ENCODE measurements at places on chromosomes 13 and 19.
A peak's percentile ranks its signal among the peaks of the same experiment; 100 is the strongest.

DNA sequence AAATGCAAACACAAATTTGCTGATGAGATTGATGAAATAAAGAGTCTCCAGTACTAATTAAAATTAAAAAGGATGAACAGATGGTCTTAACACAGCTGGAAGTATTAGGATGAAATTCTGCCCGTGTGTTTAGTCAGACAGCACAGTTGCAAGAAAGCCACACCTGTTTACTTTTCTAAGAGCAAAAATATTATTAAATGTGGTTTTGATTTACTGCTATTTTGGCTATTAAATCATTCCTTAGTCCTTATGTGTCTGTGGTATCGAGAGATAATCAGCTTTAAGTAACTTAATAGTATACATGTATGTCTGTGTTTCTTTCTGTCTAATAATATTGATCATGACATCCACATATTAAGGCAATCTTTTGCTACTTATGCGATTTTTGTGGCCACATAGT, 494.9 kb downstream of the GPC6 start:
- no peak for DNase-seq

DNA sequence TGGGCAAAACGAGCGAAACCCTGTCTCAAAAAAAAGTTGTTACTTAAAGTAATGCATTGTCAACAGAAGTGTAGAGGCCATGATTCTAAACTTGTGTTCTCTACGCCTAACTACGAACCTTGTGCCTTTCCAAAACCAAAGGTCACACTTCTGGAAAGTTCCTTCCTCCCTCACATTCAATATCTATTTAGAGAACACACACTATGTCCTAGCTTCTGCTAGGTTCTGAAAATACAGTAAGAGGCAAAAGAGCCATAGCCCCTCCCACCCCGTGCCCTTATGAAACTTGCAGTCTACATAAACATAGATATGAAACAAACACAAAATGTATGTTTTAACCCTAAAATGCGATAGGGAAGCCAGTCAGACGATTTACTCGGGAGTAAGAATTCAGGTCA, 36.4 kb downstream of the RNF6 start:
- DNase-seq: no peak

- no peak for DNase-seq
These were observed 4.0 kb upstream of the NKPD1 start for GRCh38 chr19:45164577-45165335.

DNA sequence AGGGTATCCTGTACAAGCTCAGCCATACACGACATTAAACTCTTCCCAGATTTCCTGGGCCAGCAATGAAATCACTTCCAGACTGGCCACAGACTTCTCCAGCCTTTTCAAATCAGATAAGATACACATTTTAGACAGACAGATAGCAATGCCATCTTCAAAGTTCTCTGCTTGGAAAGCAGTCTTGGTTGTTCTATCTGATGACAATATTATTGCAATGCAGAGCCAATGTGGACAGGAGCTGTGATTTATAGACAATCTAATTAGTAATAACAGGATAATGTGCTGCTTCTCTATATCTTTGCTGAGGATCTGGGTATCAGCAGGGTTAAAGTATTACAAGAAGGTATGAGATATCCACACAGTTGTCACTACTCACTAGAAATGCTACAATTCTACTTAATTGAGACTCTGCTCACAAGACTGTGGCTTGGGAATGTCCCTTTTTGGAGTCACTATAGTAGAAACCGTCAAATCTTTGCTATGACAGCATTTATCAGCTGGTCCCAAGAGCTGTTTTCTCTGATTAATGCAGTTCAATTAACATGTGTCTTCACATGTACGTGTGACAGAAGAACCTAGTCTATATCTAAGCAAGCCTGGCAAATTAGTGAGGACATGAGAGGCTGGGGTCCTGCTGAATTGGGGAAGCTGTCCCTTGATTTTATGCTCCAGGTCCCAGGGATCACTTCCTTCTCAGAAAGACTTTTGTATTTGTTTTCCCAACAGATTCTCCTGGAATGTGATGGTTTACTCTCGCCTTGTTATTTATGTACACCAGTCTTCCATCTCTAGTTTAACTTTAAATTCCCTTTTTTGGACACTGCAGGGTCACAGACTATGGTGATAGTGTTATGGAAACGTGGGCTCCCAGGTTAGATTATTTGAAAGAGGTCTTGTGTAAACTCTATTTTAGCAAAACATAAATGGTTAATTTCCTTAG, 68.8 kb downstream of the COL4A1 start:
- DNase-seq: no peak

DNA sequence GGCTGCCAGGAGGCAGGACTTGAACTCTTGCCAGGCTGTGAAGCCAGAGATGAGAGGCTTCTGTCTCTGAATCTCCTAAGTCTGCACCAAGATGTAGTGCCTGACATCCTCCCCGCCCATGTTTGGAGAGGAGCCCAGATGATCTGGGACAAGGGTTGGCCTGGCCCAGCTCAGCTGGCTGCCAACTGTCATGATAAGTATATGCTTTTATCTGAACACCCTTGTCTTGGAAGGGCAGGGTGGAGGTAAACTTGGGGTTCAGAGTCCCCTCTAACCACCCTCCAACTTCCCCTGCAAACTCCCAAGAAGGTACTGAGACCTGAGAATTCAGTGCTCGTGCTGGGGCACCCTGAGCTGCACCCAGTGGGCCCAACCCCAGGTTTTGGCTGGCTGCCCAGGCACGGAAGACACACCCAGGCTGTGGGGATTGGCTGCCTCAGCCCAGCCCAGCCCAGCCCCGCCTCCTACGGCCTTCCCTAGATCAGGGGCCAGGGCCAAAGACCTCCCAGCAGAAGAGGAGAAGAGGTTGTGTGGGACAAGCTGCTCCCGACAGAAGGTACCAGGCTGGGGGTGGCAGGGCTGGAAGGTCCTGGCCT, at the start of gene CYP4F12:
Gene CYP4F12, plus strand, starts transcription at position 508 of the 596 bp plus-strand sequence. CDS start 443 bp downstream, outside the sequence.
- peak; percentile 14 for DNase-seq

GRCh38 chr13:42852136-42852535, 70.8 kb downstream of the FAM216B start:
- no peak for DNase-seq

DNA sequence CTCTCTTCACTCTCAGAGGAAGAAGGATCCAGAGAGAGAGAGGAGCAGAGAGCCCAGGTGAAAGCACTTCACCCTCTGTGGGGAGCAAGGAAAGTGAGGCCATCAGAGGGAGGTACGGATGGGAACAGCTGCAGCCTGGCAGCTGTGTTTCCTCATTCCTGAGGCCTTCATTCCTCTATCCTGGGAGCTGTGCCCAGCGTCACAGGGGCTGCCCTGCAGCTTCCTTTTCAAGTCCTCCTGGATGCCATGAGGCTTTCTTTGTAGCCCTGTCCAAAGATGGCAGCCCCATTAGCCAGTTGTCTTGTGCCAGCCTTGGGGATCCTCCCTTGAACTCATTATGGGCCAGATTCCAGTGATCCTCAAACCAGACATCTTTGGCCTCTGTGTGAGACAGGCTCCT, 76.8 kb upstream of the PCDH8 start:
- no peak for DNase-seq

DNA sequence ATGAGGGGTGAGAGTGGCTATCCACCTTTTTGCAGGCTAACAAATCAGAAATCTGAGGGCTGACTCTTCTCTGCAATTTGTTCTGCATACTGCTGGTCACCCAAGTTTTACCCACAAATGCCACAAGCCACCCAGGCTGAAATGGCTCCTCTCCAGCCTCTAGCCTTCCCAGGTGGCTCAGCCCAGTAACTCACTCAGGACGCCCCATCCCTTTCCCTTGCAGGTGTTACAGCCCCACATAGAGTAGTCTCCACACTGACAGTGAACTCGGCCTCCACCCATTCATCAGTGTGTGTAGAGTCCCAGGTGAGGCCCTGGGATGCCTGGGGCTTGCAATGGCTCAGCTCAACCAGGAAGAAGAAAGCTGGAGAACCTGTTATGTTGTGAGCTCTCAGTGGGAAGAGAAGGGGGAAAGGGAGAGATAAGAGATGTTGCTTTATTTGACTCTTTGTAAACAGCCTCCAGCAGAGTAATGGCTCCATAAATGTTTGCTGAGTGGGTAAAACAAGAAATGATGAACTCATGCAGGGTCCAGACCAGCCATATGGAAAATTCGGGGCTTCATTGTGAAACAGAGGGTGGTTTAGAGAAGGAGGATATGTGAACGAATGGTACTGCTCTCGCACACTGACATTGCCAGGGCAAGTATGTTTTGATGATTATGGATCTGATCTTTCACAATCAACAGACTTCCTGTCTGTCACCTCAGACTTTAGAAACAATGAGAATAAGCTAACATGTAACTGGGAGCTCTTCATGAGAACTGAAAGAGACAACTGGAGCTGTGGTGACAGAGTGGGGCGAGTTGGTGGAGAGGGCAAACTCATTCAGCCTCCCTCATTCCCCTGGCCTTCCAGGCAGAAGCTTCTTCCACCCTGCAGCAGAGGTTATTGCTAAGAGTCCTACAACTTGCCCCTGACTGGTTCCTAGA, 74.2 kb upstream of the RFC3 start:
- DNase-seq: no peak

GRCh38 chr13:23463661-23464060, 30.2 kb upstream of the SACS start:
- DNase-seq: no peak

DNA sequence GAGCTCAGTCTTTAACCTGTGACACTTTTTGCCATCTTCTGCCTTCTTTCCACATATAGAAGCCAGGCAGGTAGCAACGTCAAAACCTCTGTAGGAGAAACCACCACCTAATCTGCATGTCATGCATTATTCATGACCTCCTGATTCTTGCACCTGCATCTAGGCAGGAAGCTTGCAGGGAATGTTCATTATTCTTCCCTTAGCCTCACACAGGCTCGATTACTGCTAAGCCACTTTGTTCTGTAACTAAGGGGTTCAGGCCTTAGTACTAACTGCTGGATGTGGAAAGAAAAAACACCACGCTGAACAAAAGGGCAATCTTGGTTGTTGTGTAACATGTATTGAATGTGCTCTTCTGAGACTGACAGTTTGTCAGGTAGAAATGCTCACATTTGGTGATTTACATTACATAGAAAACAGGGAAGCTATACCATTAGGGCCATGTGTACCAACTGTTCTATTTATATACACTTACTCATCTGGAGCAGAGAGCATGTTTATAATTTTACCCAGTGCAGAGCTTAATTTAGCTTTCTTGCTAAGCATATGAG, 366.9 kb downstream of the KLF12 start:
- DNase-seq: no peak

DNA sequence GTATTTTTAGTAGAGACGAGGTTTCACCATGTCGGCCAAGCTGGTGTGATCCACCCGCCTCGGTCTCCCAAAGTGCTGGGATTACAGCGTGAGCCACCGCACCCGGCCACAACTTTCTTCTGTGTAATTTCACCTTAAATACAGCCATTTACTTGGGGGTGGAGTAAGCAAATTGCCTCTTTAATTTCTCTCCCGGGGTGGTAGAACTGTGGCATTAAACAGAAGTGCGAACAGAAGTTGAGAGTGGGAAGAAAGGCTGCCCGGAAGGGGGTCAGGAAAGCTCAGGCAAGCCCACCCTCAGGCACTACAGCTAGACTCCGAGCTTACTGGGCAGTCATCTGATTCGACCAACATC, 475 bp upstream of the DNAJC15 start:
- DNase-seq: no peak

All from urothelium cell line (cell line).